ENCODE measurements at places on chromosomes 7 and 10.

- no peak for DNase-seq
These were observed 104.7 kb downstream of the LSM5 start for GRCh38 chr7:32385316-32385956.

DNA sequence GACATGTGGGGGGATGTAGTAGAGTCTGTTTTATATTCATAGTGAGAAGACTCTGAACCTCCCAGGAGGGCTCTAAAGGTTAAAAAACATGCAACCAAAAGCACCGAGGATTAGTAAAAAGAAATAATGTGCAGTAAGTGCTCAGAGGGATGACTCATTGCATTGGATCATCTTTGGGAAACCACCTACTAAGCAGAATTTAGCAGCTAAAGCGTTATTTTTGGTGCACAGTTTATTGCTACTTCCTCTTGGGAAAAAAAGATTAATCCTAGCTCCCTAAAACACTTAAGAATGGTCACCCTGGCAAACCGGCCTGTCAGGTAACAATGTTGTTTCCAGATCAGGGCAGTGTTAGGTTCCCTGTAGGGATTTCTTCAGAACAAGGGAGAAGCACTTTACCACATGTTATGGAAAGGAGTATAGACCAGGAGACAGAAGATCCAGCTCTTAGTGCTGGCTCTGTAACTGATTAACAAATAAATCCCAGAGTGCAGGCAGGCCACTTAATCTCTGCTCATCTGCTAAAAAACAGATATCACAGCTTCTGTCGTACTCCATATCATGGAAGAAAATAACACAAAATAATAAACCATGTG lies 44.8 kb upstream of the FAM133B start:
- DNase-seq = no peak

DNA sequence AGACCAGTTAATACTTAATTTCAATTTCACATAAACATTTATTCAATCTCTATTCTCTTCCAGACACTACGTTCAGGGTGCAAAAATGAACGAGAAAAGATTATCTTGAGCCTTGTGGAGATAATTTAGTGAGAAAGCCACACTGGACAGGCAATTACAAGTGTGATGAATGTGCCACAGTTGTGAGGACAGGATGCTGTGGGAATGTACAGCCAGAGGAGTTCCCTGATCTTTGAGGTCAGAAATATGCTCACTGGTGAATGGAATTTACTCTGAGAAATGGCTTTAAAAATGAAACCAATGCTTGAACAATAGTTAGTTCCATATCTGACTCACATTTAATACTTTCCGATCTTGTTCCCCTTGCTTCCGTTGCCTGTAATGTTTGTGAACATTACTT lies 864.8 kb downstream of the GATA3 start:
- no peak for DNase-seq

DNA sequence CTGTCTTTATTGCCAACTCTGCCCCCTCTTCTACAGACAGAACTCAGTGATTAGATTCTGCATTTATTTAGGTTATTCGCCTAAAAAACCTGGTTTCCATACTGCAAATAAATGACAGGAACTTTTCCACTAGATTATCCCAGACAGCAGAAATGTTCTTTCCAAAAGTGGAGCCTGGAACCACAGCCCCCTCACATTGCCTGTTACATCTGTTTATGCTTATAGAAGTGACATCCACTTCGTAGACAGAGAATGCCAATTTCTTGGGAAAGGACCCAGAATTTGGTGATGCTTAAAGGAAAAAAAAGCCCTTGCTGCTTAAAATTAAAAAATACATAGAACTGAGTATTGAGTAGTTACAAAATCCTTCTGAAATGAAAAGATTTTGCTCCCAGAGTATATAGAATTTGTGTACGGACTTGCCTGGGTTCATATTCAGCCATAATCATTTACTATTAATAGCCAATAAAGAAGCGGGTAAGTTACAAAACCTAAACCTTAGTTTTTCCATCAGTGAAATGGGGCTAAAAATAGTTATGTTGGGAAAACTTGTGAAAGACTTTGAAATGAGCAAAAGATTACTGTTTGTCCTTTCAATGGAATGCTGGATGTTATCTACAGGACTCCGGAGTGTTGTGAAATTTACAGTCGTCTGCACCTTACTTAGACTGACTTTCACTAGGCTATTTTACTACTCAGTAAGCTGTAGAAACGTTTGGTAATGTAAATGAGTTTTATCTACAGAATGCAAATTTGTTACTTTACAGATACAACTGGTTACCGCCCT lies 1.1 kb upstream of the PPP1R9A start:
- DNase-seq = no peak

Data from glutamatergic neuron (in vitro differentiated cells).